Peyer's patch (tissue), 4 donors: ENCODE measurements at places on chromosomes 1 and 21.

- no peak for DNase-seq
Measured at GRCh38 chr1:43835082-43836021, 98.2 kb upstream of the ARTN start.

DNA sequence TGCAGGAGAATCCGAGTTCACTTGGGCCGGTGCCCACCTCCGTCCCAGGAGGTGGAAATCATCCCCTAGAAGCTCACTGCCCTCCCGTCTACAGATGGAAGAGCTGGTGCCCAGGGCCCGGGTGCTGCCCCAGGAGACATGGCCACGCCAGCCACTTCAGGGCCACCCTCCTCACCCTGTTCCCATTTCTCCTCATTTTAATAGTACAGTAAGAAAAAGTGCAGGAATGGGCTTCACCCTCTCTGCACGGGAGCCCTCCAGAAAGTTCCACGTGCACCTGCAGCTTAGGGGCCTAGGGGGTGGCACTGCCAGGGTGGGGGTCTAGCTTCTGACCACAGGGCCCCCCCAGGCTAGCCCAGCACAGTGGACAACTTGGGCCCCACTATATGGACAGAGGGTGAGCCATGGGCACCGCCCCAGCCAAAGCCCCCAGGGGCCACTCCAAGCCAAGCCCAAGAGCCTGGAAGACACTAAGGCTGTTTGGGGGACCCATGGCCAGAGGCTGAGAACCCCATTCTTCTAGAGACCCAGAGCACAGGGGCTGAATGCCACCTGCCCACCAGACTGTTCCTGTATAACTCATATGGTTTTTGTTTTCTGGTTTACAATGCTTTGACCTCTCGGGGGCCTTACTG, 3.4 kb upstream of the FTCD start:
- DNase-seq = peak; percentile 23

DNA sequence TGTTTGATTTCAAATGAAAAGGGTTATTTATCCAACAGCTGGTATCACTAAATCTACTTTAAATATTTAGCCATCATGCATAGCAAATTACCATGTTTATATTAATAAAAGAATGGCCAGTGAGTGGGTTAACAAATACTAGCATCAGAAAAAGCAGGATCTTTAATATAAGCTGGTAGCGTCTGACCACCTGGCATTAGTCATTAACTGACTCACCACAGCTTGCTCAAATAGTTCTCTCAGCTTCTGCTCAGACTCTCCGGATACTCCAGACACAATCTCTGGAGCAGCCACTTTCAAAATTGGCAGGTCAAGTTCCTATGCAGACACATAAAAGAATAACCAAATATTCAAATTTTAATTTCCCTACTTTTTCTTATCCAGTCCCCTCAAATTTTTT, 29.6 kb downstream of the NVL start:
- DNase-seq = no peak

GRCh38 chr21:25756190-25756932, 21.6 kb downstream of the GABPA start:
- DNase-seq = no peak

- no peak for DNase-seq
Measured at GRCh38 chr1:52209429-52209828, 67.5 kb downstream of the ZFYVE9 start.
